ENCODE measurements at places on chromosomes 4 and X.
A peak's percentile ranks its signal among the peaks of the same experiment; 100 is the strongest.

- no peak for DNase-seq
These were observed 12.9 kb upstream of the ZCCHC4 start for GRCh38 chr4:25299476-25300203.

DNA sequence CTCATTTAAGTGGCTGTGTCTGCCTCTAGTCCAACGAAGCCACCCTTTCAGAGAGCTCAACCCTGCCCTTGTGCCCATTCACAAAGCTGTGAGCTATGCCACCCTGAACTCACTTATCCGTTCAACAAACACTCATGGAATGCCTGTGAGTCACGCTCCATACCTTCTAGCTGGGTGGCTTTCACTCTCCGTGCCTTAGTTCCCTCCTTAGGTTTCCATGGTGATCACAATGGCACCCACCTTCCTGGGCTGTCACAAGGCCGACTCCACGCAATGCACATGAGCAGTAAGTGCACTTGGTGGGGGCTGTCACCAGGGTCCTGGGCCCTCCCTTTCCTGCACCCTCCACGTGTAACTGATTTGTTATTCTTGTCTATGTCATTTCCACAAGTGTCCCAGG is 37.2 kb upstream of the PPP2R2C start:
- no peak for DNase-seq

DNA sequence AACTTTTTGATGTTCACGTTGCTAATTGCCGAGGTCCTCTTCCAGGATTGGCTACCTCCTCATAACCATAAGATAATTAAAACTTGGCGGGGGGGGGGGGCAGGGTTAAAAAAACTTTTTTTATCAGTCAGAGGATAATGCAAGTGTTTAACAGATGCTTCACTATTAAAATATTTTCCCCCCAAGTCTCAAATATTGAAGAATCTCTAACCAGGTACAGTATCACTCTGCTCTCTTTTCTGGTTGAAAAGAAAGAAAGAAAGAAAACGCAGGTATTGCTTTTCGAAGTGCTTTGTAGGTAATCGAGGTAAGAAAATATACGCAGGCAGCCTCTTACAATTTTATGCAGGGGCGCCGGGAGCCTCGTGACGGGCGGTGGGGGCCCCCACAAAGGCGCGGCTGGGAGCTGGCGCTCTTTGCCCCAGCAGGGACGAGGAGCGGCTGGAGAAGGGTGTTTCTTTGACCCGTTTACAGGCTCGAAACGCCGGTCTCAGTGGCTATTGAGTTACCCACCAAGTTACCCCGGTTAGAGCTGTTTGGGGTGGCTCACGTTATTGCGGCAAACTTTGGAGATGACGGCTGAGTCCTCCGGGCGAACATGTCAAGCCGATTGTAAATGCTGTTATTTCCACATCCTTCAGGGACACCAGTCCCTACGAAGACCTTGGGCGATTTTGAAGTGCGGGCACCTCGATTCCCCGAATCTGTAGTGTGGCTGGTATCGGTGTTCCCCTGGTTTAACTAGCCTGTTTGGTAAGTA is 477 bp upstream of the HAND2 start:
- DNase-seq, result no peak

DNA sequence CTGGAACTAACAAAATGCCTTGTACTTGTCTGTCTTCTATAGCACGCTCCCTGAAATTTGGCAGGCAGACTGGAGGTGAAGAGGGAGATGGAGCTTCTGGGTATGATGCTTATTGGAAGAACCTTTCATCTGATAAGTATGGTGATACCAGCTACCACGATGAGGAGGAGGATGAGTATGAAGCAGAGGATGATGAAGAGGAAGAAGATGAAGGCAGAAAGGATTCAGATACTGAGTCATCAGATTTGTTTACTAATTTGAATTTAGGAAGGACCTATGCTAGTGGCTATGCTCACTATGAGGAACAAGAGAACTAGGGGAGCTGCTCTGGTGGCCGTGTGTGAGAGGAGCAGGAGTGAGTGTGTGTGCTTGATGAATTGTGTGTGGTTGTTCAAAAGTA is 13.0 kb downstream of the ZNF330 start:
- DNase-seq, result no peak

GRCh38 chrX:133633162-133633561 is 217.9 kb upstream of the GPC4 start:
- no peak for DNase-seq

- no peak for DNase-seq
These were observed 9.3 kb upstream of the HOPX start for GRCh38 chr4:56690393-56690792.

DNA sequence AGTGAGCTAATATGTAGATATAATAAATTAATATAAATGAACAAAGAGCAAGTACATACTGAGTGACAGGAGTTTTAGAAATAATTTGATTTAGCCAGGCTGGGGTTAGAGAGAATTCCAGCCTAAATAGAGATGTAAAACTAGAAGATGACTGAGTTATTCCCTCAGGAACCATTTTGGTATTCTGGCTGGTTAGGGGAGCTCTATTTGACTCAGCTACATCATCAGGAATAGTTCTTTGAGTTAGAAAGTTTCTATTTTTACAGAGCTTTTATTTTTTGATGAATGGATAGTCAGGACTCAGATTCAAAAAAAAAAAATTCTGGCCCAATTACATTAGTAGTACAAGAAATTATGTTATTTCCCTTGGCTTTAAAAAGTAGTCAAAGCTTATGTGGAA is 180.4 kb upstream of the MID1 start:
- DNase-seq, result no peak

DNA sequence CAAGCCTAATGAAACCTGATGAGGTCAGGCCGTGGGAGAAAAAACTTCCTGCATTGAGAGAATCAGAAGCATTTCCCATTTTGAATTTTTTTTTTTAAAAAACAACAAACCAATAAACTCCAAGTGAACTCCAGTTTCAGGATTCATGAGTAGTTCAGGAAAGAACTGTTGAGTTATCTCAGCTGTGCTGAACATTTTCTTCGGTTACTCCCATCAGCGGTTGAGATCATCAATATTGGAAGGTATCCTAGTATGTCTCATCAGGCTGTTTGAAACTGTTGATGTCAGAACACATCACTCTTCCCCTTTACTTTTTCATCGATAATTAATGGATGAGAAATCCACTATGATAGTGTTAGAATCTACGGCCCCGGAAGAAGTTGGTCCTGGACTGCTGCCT is 82.4 kb upstream of the ADGRG2 start:
- no peak for DNase-seq

DNA sequence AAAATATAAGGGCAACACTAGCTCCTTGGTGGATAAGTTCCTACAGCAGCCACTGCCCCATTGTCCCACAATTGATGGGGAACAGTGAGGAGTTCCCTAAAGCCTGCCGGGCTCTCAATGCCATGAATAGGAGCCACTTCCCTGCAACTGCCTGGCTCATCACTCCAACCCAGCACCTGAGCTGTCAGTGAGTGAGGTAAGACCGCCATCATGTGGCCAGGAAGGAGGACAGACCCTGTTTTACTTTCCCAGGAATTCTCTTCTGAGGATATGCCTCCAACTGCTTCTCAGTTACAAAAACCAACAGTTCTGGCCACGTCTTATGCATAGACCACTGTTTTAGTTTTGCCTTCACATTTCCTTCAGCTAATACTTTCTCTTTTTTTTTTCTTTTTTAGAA is 45.5 kb downstream of the SRPX start:
- DNase-seq, result no peak

GRCh38 chr4:13455411-13455810 is 28.7 kb downstream of the RAB28 start:
- DNase-seq, result peak; percentile 58

DNA sequence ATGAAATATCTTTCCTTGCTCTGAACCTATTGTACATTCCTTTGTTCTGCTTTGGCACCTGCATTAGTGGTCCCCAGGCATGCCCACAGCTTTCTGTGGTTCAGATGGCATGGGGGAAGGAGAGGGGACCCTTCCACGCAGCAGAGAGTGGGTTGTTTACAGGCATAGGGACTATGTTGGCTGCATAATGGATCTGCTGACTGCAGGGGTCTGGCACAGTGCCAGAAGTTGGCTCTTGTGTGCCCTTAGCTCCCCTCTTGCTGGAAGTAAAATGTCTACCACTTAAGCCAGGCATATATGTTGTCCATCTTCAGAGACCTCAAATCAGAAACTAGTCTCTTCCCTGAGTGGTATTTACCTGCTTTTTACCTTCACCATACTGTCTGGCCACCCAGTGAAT is 651.9 kb upstream of the PCDH7 start:
- DNase-seq, result no peak

DNA sequence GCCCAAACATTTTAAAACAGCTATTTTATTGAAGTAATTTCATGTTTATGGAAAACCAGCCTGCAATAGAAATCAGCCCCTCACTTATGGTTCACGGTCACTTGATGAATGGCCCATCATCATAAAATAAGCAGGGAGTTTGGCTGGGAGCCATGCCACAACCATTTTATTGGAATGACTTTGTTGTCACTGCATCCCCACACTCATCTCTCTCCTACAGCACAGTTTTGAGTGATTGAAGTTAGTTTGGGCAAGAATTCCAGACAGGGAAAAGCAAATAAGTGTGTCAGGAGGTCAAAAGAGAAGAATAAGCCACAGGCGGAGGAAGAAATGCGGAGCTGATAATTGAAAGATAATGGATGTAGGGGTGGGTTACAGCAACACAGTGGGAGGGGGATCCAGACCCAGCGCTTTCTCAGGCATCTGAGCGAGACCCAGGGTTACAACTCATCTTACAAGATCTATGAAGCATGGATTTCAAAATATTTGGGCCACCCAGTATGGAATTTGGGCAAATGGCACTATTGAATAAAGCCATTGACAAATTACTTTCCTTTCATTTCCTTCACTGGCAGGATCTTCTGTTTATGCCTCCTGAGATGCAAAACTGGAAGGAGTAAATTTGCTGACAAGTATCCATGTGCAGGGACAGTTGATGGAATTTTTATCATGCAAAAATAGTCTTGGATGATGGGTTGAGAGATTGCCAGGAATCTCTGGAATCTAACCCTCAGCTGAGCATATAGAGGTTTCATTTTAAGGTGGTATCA is 100.8 kb downstream of the SHROOM3 start:
- no peak for DNase-seq

- no peak for DNase-seq
These were observed 4.8 kb downstream of the ACOX3 start for GRCh38 chr4:8435656-8436121.

DNA sequence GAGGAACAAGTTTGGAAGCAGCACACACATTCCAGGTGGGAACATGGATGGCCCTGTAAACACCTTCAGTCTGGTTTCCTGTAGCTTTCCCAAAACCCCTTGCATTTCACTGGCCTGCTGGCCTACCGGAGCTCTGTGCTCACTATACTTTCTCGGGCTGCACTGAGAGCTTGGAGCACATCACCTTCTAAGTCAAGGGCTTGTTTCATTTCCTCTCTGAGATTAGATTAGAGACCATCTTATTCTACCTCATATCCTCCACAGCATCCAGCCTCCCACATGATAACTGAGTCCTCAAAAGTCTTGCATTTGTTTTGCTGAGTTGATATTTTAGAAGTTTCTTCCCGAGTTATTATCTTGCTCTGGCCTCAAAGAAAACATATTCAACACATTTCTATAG is 147.7 kb downstream of the RASL11B start:
- DNase-seq, result no peak

DNA sequence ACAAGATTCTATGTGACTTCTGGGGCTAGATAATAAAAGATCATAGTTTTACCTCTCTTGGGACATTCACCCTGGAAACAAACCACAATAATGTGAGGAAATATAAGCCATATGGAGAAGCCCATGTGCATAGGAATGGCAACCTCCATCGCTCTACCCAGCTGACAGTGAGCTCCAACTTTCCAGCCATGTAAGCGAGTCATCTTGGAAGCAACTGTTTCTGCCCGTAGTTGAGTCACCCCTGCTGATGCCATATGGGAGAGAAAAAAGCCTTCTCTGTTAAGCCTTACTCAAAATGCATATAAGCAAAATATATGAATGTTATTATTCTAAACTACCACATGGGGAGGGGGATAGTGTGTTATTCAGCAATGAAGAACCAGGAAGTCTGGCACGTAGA is 31.4 kb upstream of the RELL1 start:
- no peak for DNase-seq

GRCh38 chr4:151824656-151825055 is 63.8 kb upstream of the GATB start:
- DNase-seq, result no peak

DNA sequence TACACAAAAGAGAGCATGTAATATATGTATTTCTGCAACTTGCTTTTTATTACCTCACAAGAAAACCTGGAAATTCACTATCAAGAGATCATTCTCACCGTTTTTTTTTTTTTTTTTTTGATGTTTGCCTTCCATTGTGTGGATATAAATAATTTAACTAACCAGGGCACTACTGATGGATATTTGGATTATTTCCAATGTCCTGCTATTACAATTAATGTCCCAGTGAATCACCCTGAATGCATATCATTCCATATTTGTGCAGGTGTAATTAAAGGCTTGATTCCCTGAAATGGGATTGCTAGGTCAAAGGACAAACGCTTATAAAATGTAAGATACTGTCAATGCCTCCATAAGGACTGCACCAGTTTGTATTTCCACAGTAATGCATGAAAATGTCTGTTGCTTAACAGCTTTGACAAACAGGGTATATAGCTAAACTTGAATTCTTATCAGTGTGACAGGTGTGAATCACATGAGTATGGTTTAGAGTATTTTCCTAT is 87.8 kb downstream of the NCAPG start:
- DNase-seq, result no peak

DNA sequence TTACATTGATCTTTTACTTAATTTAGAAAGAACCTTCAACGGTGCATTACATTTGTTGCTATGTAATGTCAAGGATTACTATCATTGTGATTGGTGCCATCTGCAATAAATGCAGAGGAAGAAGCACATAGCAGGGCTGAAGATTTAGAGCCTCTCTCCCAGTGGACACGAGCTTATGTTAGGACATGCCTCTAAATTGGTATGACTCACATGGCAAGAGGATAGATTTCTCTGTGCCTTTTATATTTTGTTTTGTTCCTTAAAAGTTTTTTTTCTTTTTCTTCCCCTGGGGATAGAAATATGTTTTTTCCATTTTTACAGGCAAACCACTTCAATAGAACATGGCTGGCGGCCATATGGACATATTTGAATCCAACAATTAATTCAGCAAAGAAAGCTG is 205.0 kb upstream of the HAND2 start:
- DNase-seq, result peak; percentile 2

- no peak for DNase-seq
These were observed 91.8 kb downstream of the MAB21L2 start for GRCh38 chr4:150673793-150674192.
